ENCODE measurements at places on chromosomes 11 and 22. TPM values are rescaled to one million over a fixed set of nuclear protein-coding genes. Genes with fewer than 3 reads are reported as not detected.

The TUBA8 gene
- 2.2 TPM for total RNA-seq

DNA sequence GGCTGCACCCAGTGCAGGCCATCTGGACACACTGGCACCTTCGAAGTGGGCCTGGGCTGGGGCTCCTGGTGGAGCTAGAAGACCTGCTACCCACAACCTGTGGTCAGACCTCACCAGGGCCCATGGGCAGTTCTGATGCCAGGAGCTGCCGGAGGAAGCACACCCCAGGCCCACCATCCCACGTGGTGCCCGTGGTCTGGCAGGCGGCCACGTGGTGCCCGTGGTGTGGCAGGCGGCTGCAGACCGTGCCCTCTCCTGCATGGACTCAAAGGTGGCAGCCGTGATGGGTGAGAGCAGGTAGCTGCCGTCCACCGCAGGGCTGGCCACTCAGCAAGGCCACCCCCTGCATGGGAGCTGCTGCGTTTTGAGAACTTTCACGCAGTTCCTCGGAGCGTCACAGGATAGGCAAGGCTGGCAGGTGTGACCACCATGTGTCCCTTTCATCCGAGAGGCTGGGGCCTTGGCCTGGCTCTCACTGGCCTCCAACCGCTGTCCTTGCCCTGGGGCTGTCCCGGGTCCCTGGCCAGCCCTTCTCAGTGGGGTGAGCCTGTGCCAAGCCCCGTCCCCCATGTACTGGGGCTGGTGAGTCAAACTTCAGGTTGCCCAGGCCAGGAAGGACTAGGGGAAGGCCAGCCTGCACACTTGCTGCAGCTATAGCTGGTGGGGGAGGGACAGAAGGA, 3.9 kb upstream of the IL17REL start:
- DNase-seq: no peak

DNA sequence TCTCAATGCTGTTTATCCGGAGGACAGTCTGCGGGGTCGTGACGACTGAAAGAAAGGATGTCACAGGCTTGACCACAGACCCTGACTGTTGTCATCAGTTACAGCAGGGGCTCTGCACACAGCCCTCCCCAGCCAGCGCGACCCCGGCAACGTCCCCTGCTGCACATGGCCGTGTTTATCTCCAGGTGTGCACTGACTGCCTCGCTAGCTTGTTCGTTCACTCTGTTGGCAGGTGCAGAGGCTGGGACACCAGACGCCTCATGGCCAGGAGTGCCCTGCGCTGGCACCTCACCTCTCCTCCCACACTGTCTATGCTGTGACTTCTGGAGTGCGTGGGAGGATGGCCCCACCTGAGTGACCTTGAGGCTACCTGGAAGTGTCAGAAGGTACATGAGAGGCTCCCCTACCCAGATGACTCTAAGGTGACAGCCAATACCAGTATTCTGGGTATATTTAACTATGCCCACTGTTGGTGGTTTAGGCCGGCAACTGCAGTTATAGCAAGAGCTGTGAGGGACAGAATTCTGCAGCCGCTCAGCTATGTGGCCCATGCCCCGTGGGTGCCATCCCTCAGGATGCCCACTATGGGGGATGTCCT, 12.2 kb downstream of the MRPL21 start:
- no peak for DNase-seq

GRCh38 chr11:132106096-132106982, 735.9 kb downstream of the NTM start:
- DNase-seq: no peak

GRCh38 chr11:130102301-130103249, 32.9 kb downstream of the APLP2 start:
- no peak for DNase-seq

The SELENOO gene
- total RNA-seq: 41.0 TPM
